GOT3 (cell line): ENCODE measurements at places on chromosomes 11 and 22.

GRCh38 chr11:16799221-16799620 lies 60.8 kb downstream of the C11orf58 start:
- no peak for DNase-seq

- no peak for DNase-seq
These were observed 54.7 kb downstream of the SMIM38 start for GRCh38 chr11:69210310-69211035.

GRCh38 chr11:132405728-132406127 lies 1035.3 kb downstream of the NTM start:
- no peak for DNase-seq

DNA sequence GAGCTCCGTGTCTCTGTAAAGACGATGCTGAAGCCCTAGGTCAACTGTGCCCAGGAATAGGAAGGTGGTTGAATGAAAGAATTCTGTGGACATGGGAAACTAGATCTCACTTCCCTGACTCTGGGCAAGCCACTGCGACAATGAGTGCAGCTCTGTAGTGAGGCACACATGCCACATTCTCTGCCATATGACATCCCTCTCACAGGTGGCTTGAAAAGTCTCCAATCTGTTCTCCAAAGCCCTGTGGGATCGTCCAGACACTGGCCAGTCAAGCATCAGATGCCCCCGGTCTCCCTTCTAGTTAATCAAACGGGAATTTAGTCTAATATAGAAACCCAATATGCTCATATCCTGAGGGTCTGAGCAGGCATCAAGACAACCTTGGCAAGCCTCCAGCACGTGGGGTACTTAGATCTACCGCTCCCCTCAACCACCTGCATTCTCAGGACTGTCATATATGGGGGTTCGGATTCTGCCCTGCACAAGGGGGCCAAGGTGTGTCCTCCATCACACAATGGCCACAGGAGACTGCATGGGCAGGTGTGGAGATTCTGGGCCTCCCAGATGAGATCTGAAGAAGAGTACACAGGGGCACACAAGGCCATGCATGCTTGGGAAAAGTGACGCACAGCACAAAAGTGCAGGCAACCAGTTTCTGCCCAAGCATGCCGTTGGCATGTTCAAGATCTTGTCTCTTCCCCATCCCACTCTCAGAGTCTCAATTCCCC lies 11.9 kb downstream of the DKK3 start:
- no peak for DNase-seq

GRCh38 chr11:65311170-65311678 lies 3.4 kb upstream of the CDC42EP2 start:
- peak; percentile 21 for DNase-seq

DNA sequence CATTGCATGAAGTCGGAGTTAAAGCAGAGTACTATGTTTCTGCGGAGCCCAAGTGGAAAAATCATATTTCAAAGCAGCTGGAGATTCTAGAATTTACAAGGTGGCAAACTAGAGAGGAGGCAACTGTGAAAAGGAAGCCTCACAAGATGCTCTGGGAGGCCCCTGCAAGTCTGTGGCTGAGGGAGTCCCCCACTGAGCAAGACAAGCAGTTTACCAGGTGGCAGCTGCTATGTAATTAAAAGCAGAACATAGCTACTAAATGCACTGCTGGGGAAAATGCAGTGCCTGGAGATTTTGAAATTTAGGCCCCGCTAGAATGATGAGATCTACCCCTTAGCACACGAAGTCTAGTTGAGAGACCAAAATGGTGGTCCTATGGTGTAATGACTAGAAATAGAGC lies 728.0 kb downstream of the OPCML start:
- no peak for DNase-seq

DNA sequence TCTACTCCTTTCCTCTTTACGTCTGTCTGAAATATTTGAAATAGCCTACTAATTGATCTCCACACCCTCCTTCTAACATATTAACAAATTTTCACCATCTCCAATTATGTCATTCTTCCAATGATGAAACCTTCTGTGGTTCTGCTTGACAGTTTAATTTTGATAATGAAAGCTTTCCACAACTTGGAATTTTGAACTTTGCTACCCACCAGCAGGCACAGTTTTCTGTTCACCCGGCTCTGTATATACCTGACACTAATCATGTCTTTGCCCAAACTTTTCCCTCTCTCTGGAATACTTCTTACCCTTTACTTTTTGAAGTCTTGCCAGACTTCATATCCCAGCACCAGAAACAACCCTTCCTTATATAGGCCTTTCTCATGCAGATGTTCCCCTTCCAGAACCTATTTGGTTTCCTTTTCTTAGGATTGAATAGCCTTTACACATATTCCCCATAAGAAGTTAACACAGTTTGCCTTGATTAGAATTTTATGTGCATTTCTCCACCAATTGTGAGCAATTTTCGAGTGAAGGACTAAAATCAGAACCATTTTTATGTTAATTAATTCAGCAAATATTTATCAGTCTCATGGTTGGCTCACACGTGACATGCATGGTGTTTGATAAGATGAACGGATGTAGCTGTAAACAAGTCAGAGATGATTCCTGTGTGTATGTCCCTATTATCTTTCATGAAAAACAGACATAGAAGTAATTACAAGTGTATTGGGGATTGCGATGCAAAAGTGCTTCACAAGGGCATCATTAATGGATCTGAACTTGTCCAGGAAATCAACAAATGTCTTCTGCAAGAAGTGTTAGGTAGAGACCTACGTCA lies 173.4 kb downstream of the ARHGAP42 start:
- DNase-seq, result no peak

DNA sequence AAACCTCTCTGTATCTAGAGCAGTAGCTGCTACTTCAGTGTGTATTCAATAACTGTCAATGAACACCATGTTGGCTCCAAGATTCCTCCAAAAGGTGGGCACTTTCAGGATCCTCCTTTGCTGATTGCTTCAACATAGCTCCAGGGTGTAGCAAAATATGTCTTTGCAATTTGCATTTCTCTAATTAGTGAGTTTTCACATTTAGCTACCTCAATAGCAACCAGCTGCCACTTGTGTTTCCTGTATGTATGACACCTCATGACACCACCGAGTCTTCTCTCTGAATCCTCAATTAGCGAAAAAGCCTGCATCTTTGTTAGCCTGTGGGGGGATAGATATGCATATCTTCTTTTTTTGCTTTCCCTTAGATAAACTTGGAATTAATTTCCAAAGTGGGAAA lies 898.3 kb upstream of the FAT3 start:
- DNase-seq, result no peak

DNA sequence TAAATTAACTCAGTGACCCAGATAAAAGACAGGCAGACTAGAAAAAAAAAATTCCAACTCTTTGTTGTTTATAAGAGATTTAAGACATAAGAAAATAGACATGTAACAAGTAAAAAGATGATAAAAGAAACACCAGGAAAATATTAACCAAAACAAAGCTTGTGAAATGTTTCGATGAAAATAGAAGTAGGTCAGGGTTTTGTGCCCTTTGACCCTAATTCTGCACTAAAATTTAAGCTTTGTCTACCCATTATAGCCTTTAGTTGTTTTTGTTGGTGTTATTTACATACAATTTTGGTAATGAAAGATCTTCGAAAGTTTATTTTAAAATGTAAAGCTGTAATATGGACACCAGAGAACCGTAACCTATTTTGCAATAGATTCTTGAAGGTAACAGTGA lies 75.7 kb downstream of the LRRC4C start:
- no peak for DNase-seq

DNA sequence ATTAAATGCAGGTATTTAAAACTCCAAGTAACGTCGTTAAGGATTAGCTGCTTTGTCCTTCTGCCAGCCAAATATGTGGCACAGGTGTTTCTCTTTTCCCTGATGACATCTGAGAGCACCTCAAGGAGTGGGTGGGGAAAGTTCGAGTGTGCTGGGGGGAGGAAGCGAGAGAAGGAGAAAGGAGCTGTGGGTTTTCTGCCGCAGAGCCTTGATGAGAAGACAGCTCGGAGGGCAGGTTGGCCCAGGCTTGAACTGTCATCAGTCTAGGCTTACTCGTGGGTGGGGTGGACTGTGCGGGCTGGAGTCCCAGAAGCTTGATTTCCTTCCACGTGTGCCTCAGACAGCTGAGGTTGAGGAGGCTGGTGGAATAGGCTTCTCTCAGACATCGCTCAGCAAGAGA lies 15.2 kb upstream of the SORL1-AS1 start:
- no peak for DNase-seq
